ENCODE measurements at places on chromosomes 4 and X.

DNA sequence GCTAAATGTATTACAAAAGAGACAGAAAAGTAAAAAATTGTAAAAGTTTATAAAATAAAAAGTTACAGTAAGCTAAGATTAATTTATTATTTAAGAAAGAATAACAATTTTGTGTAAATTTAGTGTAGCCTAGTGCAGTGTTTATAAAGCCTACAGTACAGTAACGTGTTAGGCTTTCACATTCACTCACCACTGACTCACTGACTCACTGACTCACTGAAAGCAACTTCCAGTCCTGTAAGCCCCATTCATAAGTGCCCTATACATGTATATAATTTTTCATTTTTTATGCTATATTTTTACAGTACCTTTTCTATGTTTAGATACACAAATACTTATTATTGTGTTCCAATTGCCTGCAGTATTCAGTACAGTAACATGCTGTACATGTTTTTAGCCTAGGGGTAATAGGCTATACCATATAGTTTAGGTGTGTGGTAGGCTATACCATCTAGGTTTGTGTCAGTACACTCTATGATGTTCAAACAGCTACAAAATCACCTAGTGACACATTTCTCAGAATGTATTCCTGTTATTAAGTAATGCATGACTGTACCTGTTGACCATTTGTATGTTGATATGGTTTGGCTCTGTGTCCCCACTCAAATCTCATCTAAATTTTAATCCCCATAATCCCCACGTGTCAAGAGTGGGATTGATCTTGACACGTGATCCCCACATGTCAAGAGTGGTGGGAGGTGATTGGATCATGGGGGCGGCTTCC is 57.9 kb downstream of the CFAP299 start:
- peak; percentile 50 for DNase-seq

DNA sequence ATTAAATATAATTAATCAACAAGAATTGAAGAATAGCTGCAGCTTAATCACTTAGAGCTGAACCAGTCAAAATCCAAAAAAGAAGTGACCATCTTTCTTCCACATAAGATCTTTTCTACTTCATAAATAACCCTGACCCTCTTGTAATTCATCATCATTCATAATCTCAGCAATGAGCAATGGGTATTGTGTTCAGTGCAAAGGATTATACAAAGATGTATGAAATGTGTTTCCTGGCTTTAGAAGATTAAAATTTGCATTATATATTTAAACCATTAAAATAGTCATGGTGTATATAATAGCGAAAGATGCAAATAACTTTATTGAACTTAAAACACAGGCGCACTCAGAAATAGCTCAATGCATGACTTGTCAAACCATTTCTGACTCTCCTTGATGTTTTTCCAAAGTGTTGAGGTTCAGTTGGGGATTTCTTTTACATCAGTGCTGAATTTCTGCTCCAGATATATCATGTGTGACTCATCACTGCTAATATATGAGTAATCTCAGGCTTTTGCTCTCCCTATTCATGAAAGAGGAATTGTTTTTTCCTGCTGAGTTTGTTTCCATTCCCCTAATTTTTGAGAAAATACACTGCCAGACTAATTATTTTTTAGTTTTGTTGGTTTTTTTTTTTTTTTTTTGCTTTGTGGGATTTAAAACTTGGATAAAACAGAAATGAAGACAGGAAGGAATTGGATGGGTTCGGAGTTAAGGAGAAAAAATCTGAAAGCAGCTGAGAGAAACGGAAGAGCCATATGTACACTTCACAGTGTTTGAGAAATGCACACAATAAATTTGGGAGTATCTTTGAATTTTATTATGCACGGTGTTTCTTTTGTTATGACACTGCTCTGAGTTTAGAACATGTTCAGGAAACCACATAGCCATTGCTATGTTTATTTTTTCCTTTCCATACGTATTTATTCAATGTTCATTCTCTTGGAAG is 290.1 kb upstream of the PCDH7 start:
- peak; percentile 82 for DNase-seq

- no peak for DNase-seq
Measured at GRCh38 chr4:72665171-72665968, 96.3 kb upstream of the ADAMTS3 start.

DNA sequence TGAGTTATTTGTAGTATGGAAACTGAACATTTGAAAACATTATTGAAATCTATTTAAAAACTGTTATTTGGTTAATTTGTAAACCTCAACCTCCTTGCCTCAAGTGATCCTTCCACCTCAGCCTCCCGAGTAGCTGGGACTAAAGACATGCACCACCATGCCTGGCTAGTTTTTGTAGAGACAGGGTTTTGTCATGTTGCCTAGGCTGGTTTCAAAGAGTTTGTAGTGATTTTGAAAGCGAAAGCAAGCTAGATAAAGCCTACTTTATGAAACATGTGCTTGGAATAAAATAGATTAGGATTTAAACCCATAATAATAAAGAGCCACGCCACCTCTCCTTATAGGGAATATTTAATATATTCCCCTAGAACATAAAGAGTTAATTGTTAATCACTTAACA is 23.5 kb downstream of the ARSJ start:
- no peak for DNase-seq

DNA sequence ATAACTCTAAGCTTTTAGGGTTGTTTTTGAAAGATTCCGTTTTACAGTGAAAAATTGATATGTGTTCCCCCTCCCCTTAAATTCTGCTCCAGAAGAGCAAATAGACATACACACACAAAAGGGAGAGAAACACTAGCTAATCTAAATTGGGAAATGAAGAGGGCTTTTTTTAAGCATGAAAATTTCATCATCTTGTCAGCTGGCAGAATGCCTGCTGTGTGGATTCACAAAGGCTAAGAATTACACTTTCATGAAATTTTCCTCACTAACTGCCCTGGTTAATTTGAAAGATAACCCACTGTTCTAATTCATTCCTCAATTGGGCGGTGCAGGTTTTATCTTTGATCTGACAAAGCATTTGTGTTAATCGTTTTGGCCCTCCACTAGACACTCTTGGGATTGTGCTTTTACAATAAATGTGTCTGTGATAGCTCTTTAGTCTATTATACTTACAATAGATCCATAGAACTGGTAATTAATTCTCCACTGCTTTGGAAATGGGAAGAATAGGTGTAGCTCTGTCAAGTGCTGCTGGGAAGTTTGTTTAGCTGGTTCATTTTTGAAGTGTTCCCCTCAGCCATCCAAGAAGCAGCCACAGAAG is 152.9 kb downstream of the POLA1 start:
- DNase-seq = no peak

DNA sequence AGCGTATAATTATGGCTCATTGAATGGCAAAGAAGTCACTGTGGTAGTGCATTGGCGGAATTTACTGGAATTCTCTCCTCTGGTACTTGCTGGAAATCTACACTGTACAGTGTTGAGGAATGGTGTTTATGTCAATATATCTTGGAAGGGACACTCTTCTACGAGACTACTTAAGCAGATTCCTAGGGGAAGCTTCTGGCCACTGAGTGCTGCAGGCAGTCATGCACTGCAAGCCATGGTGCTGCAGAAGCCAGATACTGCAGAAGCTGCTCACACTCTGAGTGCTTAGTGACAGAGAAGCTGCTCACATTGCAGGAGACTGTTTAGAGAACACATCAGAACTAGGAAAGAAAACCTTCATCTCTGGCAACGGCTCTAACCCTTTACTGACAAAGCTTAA is 725.0 kb downstream of the CCSER1 start:
- no peak for DNase-seq

GRCh38 chrX:46016296-46016695 is 528.9 kb downstream of the ZNF674 start:
- DNase-seq = no peak

- DNase-seq = peak; percentile 20
Measured at GRCh38 chr4:103067841-103068547, 8.6 kb downstream of the SLC9B2 start.

- no peak for DNase-seq
Measured at GRCh38 chr4:74083546-74083945, 15.4 kb downstream of the CXCL2 start.

GRCh38 chr4:73917081-73917501 is 47.9 kb downstream of the CXCL1 start:
- peak; percentile 84 for DNase-seq

Measured in HS-5 (cell line).